Stimulated activated CD4-positive, alpha-beta T cell treated with anti-CD3 and anti-CD28 coated beads, Interleukin-4, amount 100 ng/mL, for 4 hours (primary cell): ENCODE measurements at places on chromosomes 2 and 18.
A peak's percentile ranks its signal among the peaks of the same experiment; 100 is the strongest.

DNA sequence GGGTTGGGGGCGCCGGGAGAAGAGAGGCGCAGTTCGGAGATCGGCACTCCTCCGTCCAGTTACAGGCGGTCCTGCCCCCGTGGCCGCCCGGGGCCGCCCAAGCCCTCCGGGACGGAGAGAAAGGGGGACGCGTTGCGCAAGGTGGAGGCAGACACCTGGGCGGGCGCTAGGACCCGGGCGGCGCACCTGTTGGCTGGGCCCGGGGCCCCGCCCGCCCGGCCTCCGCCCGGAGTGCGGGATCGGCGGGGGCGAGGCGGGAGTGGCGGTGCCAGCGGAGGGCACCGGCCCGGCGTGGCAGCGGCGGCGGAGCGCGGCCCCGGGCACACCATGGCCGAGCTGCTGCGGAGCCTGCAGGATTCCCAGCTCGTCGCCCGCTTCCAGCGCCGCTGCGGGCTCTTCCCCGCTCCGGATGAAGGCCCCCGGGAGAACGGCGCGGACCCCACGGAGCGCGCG is at the start of gene SGPP2:
Gene SGPP2, plus strand, starts transcription at position 268 of the 453 bp plus-strand sequence. Its CDS starts 60 bp downstream, at position 328.
- DNase-seq, result peak; percentile 13

- DNase-seq, result no peak
Measured at GRCh38 chr2:191637182-191638078, 40.5 kb upstream of the NABP1 start.

GRCh38 chr18:47343291-47343690 is 91.8 kb upstream of the SKOR2 start:
- DNase-seq, result no peak

DNA sequence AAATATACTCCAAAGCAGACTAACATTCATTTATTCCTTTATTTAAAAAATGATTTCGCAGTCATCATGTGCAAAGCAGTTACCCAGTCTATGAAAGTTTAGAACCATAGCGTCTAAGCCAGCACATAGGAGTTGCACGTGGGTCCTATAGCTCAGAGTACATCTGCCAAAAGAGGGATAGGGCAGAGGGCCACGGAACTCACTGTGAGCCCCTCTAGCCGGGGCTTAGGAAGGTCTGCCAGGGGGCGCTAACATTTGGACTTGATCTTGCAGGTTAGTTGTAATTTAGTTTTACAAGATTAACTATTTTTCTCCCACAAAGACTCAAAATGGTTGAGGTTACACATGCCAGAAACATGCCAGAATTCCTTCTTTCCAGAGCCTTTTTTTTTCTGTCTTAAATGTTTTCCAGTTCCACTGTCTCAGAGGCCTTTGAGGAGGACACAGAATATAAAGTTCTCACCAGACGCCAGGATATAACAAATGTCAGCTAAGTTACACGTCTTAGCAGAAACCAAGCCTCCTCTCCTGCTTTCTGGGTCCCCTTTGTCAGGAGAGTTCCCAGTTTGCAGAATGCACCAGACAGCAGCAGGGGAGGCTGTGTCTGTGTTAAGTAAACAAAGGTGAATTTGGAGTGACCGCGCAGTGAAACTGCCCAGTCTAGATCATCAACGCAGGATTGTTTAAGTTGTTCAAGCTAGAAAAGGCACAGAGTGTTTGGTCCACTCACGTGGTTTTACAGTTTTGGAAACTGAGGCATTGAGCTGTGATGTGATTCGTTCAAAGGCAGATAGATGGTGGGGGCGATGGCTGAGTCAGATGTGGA is 292.0 kb downstream of the PRKCE start:
- no peak for DNase-seq
